ENCODE measurements at places on chromosomes 16 and 17.

- peak; percentile 83 for DNase-seq
These were observed 1.8 kb upstream of the RARA start for GRCh38 chr17:40307001-40307730.

GRCh38 chr16:64864232-64864809, 257.5 kb downstream of the CDH11 start:
- no peak for DNase-seq

DNA sequence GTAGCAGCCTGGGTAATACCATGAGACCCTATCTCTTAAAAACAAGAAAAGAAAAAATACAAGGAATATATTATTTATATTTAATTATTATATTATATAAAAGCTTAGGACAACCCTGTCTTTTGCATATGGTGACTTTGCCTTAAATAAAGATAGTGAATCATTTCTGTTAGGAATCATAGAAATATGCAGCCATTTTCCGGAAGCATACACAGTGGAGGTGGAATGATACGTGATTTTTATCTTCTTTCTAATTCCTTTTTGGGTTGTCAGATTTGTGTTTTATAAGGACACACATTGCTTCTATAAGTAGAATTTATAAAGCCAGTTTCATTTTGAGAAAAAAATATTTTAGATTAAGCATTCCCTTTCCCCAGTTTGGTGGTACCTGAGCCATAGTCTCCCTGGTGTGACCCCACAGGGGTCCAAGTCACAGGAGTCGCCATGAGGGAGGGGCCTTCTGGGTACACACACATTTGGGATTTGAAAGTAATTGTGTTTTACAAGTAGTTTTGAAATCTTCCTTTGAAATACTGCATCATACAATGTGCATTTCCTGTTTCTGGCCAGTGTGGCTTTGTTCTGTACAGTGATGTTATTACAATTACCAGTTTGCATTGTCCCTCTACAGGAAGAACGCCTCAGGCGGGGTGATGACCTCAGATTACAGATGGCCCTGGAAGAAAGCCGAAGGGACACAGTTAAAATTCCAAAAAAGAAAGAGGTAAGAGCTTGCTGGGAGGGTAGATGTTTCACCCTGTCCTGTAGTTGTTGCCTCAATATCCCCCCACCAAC, 50.9 kb downstream of the B9D1 start:
- DNase-seq: no peak

DNA sequence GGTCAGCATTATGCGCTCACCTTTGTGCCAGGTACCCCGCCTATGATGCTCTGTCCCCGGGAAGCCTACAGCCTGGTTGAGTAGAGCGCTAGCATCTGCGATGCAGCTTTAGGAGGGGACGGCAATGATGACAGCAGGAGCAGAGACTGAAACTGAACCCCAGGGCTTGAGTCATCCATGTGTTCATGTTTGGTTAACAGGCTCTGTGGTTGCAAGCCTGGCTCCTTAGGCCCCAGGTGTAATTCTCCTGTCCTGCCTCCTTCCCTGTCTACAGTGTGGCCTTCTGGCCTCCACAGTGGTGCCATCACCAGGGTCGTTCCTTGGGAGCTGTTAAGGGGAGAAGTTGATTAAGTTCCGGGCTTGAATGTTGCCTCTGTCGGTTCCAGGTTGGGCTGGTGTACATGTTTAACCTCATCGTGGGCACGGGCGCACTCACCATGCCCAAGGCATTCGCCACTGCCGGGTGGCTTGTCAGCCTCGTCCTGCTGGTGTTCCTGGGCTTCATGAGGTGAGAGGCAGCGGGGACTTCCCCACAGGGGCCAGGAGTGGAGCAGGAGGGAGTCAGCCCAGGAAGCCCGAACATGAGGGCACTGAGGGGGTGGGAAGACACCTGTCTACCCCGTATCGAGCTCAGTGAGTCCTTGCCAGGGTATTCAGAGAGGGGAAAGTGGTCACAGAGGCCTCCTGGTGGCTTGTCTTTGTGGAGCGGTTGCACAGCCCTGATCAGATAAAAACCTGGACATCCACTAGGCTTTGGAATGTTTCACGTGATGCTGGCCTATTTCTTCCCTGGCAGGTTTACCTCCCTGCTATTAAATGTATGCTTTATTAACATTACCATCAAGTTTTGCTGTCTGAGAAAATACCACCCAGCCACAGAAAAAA, 9.2 kb upstream of the NAT9 start:
- no peak for DNase-seq

- peak; percentile 72 for DNase-seq
These were observed 1.8 kb downstream of the NOXO1 start for GRCh38 chr16:1979271-1980029.

DNA sequence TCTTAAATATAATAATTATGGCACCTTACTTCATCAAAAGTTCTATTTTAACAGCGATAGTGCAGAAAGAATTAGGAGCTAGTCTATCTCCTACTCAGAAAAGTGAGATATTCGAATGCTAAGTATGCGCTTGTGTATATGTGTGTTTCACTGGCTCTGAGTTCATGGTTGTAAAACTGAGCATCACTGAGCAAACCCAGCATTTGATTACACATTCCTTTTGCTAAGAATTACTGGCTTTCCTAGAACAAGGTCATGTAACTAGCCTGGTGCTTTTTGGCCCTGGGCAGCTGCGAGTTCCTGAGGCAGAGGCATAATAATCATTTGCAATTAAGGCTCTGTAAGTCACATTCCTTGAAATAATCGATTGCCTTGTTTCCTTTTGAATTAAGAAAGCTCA, 157.2 kb downstream of the SNX29 start:
- DNase-seq: no peak

GRCh38 chr17:57927048-57927723, 28.0 kb downstream of the CUEDC1 start:
- peak; percentile 82 for DNase-seq

DNA sequence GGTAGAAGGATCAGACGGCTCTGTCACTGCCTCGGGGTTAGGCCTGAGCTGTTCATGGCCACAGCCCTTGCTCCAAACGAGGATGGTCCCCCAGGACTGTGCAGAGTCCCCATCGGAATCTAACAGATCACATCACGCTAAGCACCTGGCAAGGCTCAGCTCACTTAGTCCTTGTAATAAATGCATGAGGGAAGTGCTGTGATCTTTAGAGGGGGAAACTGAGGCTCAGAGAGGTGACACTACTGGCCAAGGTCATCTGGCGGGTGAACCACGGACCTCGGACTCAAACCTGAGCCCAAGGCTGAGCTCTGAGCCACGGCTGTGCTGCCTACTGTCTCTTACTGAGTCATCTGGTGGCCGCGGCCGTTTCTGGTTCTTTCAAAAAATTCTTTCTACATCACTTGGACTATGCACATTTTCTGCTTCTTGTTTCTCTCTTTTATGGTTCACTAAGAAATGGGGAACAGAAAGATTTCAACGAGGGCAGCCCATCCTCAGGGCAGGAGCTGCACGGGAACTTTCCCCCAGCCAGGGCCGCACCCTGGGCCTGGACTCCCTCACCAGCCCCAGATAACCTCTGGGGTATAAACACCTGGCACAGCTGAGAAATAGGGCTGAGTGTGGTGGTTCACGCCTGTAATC, 55.6 kb downstream of the COTL1 start:
- DNase-seq: no peak

GRCh38 chr16:85765767-85766166, 14.9 kb upstream of the C16orf74 start:
- DNase-seq: no peak

- DNase-seq: no peak
These were observed 1.4 kb upstream of the GGA2 start for GRCh38 chr16:23511731-23512130.

GRCh38 chr17:45974916-45975630, 24.0 kb upstream of the STH start:
- DNase-seq: no peak

- DNase-seq: no peak
These were observed 196.4 kb upstream of the IRX3 start for GRCh38 chr16:54482892-54483574.

DNA sequence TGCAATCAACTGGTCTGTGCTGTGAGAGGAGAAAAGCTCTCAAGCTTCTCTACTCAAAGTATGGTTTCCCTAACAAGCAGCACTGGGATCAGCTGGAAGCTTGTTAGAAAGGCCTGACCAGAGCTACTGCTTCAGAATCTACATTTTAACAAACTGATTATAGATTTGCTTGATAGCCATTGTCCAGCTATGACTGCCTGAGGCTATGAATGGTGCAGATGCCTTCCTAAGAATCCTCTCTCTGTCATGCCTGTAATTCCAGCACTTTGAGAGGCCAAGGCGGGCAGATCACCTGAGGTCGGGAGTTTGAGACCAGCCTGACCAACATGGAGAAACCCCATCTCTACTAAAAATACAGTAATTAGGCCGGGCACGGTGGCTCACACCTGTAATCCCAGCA, 28.6 kb downstream of the PKD1L3 start:
- DNase-seq: no peak

- DNase-seq: no peak
These were observed 85.3 kb downstream of the HAPSTR1 start for GRCh38 chr16:9176547-9177418.

DNA sequence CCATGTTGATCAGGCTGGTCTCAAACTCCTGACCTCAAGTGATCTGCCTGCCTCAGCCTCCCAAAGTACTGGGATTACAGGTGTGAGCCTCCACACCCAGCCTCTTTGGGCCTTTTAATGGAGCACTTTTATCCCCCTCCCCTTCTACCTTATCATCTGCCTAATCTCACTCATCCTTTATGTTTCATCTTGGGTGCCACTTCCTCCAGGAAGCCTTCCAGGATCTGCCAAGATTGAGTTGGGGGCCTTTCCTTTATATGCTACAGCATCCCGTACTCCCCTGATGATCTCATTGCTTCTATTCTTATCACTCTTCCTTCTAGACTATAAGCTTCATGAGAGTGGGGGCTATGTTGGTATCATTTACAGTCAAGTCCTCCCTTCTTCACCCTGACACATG, 192.8 kb upstream of the WSCD1 start:
- no peak for DNase-seq

- DNase-seq: peak; percentile 69
These were observed 40.1 kb upstream of the ZFP90 start for GRCh38 chr16:68499006-68499405.

DNA sequence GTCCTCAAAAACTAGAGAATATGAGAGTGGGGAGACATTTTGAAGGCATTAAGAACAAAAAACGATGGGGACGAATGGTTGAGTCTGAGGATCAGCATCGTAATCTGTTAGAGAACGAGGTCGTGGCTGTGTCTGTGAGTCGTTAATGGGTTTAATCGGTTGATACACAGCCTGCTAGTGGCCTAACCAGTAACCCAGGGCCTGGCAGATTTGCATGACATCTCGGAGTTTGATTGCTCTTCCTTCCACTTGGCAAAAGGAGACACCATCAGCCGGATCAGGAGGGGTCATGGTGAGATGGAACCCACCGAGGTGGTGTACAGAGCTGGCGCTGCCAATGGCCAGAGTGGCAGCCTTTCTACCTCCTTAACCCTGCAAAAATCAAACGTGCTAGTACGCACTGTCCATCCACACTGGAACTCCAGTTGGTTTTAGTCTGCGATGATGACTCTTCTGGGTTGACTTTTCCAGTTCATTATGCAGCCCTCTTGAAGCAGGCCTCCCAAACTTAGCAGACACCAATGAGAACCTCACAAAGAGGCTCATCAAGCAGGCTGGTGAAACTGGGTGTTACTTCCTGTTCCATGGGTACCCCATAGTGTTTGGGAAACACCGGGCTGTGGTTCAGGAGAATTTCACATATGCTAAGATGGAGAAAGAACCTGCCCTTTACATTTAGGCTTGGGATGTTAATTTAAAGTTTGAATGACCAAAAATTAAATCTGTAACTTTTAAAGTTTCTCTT, 4.1 kb downstream of the HS3ST3B1 start:
- DNase-seq: no peak

GRCh38 chr17:846901-847843, 65.0 kb downstream of the MRM3 start:
- DNase-seq: no peak

DNA sequence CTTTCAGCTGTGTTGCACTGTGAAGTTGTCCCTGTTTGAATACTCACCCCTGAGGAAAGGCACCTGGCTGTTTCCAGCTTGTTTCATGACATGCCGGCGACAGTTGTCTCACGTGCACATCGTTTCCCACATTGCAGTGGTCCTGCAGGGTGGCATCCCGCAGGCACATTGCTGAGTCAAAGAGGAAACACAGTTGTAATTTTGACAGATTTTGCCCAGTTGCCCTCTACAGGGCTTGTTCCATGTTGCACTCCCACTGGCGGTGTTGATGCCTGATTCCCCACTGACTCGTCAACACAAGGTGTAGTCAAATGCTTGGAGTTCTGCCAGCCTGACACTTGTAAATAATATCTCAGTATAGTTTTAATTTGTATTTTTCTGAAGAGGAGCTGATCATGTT, 23.8 kb downstream of the EPN2 start:
- peak; percentile 49 for DNase-seq

- DNase-seq: no peak
These were observed 350.6 kb upstream of the CCL2 start for GRCh38 chr17:33904476-33904875.

GRCh38 chr17:17818088-17818526, 18.7 kb downstream of the SREBF1 start:
- no peak for DNase-seq

GRCh38 chr17:19876529-19877161, 8.9 kb upstream of the ULK2 start:
- DNase-seq: no peak

GRCh38 chr16:50563989-50564388, 15.8 kb downstream of the NKD1 start:
- no peak for DNase-seq

DNA sequence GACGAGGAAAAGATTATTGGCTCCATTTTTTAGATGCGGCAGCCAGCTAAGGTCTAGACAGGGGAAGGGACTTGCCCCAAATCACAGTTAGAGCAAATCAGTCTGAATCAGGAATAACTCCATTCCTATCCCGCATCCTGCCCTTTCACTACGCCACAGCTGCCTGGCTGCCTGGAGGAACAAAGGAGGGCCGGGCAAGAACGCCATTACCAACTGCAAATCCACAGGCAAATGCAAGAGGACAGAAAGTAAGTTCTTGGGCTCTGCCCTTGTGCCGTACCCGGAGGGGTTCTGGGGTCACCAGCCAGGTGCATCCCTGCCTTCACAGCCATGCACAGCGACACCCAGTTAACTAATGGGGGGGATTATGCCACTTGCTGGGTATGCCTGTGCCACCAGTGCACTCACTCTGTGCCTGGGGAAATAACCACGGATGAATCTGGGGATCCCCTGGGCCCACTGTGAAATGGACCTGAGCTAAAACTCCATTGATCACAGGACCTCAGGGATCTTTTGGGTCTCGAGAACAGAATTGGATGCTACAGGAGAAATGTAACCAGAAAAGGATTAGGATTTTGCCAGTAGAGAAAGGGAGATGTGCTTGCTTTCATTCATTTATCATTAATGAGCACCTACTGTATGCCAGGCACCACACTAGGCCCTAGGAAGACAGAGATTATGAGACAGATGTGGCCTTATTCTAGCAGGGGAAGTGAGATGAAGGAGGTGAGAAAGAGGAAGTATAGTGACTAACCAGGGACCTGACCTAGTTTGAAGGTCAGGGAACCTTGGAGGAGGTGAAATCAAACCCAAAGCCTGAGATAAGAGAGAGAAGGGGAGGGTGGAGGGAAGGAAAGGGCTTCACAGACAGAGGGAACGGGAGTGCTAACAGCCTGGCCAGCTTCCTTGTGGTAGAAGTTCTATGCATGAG, 17.7 kb downstream of the BCL7C start:
- no peak for DNase-seq

- no peak for DNase-seq
These were observed 267.5 kb downstream of the SEC14L1 start for GRCh38 chr17:77408284-77408683.
